ENCODE measurements at places on chromosomes 4 and X.

DNA sequence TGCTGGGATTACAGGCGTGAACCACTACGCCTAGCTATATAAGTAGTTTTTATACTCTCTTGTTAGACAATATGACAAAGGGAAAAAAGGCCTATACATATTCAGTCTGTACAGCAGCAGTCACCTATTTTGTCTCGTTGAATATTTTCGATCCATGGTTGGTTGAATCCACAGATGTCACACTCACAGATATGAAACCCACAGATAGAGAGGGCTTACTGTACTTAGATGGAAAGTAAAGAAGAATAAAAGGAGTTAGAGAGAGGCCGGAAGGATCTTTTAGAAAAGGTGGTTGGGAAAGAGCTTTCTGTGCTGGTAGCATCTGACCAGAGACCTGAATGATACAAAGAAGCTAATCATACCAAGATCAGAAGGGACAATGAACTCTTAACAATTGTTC is 38.3 kb upstream of the SPINK2 start:
- no peak for DNase-seq

DNA sequence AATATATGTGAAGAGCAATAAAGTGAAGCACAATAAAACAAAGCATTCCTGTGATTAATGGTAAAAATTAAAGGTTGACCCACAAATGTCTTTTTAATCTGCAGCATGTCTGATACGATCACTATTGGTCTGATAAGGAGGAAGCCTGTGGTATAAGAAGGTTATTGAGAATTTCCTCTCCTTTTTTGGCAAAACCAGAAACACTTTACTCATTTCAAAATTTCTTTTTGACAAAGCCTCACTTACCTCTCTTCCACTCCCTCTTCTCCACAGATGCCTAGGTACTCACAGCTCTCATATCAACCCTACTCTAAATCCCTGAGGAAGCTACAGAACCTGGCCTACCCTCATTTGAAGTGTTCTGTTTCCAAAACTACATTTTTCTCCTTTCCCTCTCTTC is 56.1 kb downstream of the TSPAN5 start:
- DNase-seq, result no peak

GRCh38 chrX:116204932-116205331 is 34.4 kb downstream of the AGTR2 start:
- no peak for DNase-seq

DNA sequence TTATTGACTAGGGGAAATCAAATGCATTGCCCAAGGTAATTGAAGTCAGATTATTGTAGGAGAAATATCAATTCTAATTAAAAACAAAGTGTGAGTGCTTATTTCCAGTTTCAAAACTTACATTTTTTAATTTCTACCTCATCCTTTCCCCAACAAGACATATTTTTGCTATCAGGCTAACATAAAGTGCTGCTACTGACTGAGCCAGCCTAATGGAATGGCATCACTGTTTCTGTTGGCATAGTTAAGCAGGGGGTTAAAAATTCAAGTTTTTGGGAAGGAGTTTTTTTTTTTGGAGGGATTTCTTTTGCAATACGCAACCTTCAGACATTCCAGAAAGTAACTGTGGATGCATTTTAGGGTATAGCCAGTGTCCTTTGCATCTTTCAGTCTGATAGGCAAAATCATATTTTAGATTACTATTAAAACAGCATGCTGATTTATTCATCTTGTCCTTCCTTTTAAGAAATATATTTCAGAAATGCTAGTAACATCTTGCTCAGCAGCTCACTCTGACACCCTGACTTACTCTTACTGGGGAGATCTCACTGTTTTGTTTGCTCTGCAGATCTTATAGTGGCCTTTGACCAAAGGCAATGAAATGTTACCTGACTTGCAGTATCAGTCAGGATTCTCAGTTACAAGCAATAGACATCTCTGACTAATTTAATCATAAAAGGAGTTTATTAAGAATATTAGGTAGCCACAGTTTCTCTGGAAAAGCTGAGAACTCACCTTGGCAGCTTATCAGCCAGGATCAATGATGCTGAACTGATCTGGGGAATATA is 24.4 kb downstream of the GAB1 start:
- no peak for DNase-seq

- DNase-seq, result no peak
Observed at GRCh38 chrX:129652565-129653169, 2.1 kb downstream of the APLN start.

Measured in CD8-positive, alpha-beta T cell (primary cell).